ENCODE measurements at places on chromosomes 6 and 20. TPM values are rescaled to one million over a fixed set of nuclear protein-coding genes. Genes with fewer than 3 reads are reported as not detected.

DNA sequence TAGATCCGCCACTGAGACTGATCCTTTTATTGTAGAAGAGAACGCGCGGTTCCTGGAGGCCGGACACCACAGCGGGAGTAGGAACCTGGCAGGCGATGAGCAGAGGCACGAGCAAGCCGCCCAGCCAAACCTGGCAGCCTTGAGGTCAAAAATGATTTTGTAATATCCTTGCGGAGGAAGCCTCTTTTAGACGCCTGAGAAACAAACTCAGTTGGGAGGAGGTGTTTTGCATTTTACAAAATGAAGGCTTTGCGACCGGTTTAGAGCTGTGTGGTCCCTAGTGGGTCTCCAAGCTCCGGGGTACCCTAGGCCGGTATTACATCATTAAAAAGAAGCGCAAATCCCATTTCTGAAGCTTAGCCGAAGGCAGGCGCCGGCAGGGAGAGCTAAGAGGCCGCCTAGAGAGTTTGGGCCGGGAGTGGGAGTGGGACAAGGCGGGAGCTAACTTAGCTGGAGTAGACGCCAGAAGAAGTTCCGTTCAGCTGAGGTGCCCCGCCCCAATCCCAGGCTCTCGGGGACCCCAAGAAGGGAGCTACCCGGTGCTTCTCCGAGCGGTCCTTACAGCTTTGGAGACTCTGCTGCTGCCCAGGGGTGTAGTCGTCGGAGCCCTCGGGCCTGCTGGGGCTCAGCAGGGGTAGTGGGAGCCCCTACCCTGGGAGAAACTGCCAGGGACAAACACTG is 1.9 kb upstream of the TBX18 start:
- no peak for DNase-seq

DNA sequence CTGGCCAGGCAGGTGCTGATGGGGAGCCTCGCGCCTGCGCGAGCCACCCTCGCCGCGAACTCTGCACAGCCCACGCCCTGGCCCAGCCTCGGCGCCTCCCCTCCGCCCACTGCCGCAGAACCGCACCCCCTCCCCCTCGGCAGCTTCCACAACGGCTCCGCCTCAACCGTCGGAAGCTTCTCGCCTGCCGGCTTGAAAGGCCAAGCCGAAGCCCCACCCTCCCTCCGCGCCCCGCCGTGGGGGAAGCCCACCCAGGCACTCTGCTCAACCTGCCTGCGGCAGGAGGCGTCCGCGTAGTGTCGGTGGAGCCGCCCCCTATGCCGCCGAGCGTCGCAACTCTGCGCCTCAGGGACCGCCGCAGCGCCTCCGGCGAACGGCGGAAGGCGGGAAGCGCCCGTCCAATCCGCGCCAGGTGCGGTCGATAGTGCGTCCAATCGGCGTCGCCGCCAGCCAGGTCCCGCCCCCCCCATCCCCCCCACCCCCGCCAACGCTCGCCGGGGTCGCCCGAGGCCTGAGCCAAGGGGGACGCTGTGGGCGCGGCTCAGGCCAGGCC is at the start of gene SYCP2:
Gene SYCP2 (minus strand): TSS at position 342 of the 553 bp plus-strand sequence. CDS start 11,224 bp downstream, outside the sequence.
- no peak for DNase-seq

- no peak for DNase-seq
These were observed 305.4 kb downstream of the UTRN start for GRCh38 chr6:144590532-144590931.

DNA sequence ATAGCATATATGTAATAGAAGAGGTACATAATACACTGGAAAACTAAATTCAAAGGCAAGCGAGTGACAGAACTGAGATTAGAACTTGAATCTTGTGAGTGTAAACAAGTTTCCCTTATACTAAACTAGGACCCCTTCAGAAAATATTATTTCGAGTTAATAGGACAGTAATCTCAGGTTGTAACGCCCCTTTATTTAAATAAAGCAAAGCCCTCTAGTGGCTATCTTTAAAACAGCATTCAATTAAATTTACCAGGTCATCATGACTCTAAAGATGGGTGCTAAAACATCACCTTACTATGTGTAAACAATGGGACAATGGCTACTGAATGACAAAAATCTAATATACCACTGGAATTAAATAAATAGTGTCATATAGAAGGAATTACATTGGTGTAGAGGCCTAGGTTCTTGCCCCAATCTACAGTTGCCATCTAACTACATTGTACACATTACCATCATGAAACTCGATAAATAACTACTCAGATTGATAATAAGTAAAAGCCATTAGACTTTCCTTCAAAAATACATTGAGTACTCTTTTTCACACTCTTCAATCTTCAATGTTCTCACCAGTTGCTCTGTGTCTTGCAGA is 255.4 kb upstream of the IRAK1BP1 start:
- DNase-seq: no peak

DNA sequence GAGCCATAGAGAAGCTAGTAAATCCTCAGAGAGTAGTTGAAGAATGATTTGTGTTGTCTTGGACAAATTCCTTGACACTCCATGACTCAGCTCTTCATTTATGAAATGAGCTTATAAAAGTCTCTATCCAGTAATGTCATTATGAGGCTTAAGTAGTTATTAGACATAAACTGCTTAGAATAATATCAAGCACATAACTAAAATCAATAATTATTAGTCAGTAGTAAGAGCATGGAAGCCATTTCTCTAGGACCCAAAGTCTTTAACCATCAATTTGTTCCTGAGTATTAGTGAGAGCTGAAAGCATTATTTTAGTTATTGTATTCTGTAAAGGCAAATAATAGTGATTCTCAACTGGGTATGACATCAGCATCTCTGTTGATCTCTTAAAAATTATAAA is 1140.2 kb downstream of the HACE1 start:
- DNase-seq: no peak

DNA sequence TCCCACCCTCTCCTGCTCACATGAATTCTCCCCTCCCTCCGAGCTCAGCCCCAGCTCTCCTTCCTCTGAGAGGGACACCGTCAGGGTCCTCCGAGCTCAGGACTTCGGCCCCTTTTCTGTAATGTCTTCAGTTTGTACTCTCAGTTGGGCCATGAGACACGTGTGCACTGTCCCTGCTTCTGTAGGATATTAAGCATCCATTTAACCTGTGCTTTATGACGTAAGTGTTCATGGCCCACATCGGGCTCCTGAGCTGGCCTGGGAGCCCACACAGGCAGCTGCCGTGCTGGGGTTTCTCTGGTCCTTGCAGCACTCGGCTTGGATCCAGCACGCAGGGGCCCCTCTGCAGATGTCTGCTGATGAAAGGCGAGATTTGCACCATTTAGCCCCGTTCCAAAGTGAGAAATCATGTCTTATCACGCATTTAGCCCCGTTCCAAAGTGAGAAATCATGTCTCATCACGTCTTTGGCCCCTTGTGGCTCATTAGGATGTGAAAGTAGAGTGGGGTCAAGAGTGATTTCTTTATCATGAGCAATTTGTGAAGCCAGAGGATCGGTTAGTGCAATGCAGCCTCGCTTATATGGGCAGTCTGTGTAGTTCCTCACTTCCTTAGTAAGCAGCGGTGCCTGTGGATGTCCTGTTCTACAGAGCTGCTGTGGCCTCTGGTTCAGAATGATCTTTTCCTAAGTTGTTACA is 25.3 kb downstream of the DUSP22 start:
- no peak for DNase-seq

DNA sequence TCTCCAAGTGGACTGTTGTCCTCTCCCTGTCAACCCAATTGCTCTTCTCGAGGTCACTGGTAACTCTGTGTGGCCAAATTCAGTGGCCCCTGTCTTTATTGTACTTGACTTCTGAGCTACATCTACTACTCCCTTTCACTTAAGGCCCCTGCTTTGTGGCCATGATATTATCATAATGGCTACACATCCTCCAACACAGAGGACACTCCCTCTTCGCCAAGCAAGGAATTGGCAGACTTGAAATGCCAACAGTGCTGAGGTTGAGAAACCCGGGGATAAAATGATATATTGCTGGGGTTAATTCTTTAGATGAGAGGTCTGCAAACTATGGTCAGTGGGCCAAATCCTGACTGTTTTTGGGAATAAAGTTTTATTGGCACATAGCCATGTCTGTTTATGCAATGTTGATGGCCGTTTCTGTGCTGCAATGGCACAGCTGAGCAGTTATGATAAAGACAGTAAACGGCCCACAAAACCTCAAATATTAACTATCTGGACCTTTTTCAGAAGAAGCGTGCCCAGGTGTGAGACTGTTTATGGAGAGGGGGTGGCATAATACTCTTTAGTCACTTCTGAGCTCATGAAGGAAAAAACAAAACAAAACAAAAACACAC is 12.0 kb upstream of the MRPS10 start:
- DNase-seq: no peak

DNA sequence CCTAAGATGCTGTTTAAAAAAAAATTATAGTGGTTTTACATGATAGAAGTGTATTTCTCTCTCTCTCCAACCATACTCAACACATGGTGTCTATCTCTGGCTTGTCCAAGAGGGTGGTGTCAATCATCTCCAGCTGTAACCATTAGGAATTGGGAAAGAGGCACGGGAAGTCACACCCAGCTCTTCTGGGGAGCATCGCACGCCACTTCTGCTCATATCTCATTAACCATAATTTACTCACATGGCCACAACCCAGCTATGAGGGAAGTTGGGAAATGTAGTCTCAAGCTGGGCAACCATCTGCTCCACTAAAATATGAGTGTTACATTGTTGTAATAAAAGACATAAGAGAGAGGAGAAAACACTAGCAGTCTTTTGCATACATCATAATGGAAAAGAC is 30.4 kb upstream of the TSHZ2 start:
- no peak for DNase-seq

GRCh38 chr6:154848580-154848979 is 115.4 kb downstream of the SCAF8 start:
- no peak for DNase-seq

- DNase-seq: no peak
These were observed 2.3 kb downstream of the ARFRP1 start for GRCh38 chr20:63705232-63706026.

DNA sequence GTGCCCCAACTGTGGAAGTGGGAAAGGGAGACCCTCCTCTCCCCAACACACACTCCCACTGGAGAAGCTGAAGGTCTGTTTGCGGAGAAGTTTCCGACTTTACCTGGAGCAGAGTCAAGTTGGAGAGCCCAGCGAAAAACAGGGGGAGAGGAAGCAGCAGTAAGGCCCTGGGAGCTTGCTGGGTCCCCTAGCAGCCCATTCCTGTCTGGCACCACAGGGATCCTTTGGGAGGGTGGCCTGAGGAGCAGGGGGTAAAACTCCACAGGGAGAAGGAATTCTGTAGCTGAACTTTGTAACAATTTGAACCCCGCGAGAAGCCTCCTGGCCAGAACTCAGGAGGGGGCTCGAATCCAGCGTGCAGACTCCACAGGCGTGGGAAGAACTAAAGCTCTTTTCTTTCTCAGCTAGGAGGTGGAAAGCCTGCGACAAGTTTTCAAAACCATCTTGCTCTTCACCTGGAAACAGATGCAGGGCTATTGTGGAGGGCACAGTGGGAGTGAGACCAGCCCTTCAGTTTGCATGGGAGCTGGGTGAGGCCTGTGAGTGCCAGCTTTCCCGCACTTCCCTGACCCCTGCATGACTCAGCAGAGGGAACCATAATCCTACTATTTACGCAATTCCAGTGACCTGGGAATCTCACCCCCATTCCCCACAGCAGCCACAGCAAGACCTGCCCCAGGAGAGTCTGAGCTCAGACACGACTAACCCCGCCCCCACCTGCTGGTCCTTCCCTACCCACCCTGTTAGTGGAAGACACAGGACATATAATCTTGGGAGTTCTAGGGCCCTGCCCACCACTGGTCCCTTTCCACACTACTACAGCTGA is 25.8 kb downstream of the SERPINB9 start:
- DNase-seq: no peak

GRCh38 chr6:133235221-133235620 is 5.9 kb upstream of the EYA4 start:
- DNase-seq: no peak

DNA sequence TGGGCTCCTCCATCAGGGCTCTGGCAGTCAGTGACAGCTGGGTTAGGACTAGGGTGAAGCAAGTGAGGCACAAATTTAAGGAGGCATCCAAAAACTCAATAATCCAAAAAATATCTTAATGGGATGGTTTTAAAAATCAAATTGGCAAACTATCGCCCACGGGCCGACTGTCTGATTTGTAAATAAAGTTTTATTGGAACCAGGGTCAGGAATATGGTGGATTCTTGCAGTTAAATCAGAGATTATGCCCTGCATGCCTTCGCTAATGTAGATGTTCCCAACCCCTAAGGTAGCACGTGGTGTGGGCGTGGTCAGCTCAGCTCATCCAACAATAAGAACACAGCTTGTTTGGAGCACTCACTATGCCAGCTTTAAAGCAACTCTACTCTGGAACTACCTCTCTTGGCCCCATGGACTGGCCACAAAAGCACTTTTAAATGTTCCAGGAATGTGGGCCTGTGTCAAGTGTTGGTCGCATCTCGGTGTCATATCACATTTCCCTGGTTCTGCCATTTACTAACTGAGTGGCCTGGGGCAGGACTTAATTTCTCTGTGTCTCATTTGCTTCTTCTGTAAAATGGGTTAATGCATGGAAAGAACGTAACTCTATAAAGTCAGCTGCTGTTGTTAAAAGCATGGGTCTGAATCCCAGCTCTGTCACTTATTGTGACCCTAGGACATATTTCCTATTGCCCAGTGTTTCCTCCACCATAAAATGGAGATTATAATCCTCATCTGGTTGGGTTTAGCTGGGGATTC is 7.0 kb downstream of the TP53RK start:
- no peak for DNase-seq

DNA sequence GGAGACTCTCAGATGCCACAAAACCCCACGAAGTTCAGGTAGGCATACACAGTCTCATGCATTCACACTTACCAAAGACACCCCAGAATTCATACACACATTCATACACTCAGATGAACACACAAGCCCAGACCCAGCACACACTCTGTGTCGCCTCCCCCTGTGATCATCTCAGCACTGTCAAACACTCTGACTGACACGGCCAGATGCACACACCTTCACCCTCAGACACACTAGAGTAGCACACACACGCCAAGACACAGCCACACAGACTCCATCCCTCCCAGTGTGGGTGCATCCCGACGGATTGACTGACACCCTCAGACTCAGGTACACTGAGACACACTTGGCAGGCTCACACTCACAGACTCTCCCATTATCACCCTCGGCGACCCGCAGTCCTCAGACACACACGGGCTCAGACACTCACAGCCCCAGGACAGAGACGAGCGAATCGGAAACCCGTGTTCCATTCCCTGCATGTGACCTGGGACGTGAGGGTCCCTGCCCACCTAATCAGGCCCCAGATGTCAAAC is 872 bp upstream of the RIMS4 start:
- no peak for DNase-seq

GRCh38 chr20:22925613-22925983 is 109.5 kb upstream of the SSTR4 start:
- DNase-seq: no peak

- no peak for DNase-seq
These were observed 152.2 kb downstream of the OPN5 start for GRCh38 chr6:47934023-47934422.

The HLA-DOA gene
- total RNA-seq: 1.8 TPM

The RIPPLY2 gene
- total RNA-seq: not detected

The CRISP3 gene
- not detected for total RNA-seq

The TP53RK gene
- 10.7 TPM for total RNA-seq

The ULBP2 gene
- total RNA-seq: 0.66 TPM

The HCRTR2 gene
- total RNA-seq: not detected

The DDX43 gene
- 0.09 TPM for total RNA-seq
